ENCODE measurements at places on chromosomes 3 and 15.

- DNase-seq: no peak
Measured at GRCh38 chr3:64584179-64584578, 103.6 kb downstream of the ADAMTS9 start.

DNA sequence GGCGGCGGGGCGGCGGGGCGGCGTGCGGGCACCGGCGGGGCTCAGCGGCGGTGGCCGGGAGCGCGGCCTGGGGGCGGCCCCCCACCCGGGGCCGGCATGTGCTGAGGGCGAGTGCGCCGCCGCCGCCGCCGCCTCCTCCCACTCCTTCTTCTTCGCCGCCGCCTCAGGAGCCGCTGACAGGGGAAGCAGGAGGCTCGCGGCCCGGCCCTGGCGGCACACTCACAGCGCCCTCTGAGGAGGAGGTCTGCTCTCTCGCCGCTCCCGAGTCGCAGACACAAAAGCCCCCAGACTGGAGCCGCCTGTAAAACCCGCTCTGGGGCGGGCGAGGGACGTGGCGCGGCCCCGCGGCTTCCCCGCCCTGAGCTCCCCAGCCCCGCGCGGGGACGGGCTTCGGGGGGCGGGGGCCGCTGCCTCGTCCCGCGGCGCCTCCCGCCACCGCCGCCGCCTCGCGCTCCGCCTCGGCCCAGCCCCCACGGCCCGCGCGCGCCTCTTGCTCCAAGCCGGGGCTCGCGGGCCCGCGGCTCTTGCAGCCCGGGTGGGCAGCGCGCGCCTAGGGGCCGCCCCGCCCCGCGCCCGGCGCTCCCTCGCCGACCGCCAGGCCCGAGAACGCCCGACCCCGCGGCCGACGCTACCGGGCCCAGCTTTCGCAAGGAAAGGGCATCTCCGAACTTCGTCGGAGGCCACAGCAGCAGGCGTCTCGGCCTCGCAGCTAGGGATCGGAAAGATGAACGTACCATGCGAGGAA, at the start of gene PYGO1:
Gene PYGO1, minus strand, starts transcription at position 276 of the 745 bp plus-strand sequence. CDS start 462 bp downstream, outside the sequence.
- DNase-seq: no peak

GRCh38 chr15:60733196-60733595, 254.3 kb upstream of the ICE2 start:
- DNase-seq: no peak

- DNase-seq: no peak
Measured at GRCh38 chr15:90881978-90882721, 2.2 kb upstream of the FES start.

DNA sequence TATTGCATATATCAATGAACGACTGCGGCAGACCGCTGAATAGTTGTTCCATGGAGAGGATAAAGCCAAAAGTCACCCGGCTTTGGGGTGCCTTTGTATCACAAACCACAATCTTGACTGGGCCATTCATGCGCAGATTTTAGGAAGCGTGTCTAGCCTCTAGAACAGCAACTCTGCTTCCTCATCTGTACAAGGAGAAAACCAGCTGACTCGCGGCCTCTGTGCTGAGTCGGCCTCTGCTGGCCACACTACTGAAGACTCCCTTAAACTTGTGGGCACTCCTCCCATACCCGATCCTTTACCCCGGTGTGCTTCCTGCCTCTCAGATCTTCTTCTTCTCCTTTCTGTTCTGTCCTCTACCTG, 872 bp downstream of the DLEC1 start:
- DNase-seq: peak; percentile 58

DNA sequence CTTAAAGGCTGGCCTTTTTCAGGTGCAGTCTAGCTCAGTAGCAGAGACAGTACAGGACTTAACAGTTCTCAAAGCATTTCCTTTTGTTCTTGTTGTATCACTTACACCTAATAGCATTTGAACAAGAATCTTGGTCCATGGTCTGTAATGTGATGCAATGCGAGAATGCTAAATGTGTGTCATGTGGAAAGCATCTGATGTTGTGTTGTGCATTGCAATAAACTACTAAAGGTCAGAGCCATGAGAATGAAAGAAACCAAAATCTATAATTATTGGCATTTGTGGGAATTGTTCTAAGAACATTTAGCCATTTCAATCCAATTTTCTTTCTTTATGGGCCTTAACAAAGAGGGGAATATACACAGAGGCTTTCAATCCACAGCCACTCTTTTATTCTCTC, 324.5 kb upstream of the ROBO2 start:
- DNase-seq: no peak

- no peak for DNase-seq
Measured at GRCh38 chr3:105431200-105431599, 64.5 kb downstream of the ALCAM start.

Data from T-helper 1 cell (primary cell).